Fibroblast of pulmonary artery (primary cell): ENCODE measurements at places on chromosomes 3 and 15.

DNA sequence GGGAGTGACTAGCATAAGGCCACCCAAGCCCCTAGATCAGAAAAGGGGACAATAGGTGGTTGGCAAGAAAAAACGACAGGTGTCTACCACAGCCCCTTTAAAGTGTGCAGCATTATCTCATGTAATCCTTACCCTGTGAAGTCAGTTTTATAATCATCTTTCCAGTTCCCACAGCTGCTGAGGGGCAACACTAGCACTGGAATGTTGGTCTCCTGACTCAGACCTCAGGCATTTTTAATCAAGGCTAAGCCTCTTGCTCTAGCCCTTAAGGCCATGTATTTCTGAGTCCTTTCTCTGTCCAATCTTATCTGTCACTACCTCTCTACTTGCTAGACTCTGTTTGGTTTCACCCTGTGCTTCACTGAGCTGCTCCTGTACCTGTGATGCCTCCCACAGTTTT is 171.7 kb downstream of the TLE3 start:
- peak; percentile 20 for DNase-seq

GRCh38 chr3:95277613-95278012 is 1214.8 kb downstream of the NSUN3 start:
- DNase-seq, result peak; percentile 11

- peak; percentile 69 for DNase-seq
These were observed 74.2 kb upstream of the POU1F1 start for GRCh38 chr3:87350367-87351199.

DNA sequence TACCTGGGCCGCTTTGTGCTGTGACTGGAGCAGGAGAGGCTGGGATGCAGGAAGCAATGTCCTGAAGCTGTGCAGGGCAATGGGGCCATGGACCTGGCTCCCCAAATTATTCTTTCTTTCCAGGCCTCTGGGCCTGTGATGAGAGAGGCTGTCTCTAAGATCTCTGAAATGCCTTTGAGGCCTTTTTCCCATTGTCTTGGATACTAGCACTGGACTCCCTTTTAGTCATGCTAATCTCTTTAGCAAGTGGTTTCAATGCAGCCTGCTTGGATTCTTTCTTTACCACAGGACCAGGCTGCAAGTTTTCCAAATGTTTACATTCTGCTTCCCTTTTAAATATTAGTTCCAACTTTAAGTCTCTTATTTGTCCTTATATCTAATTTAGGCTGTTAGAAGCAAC is 64.8 kb upstream of the SGO1 start:
- no peak for DNase-seq

DNA sequence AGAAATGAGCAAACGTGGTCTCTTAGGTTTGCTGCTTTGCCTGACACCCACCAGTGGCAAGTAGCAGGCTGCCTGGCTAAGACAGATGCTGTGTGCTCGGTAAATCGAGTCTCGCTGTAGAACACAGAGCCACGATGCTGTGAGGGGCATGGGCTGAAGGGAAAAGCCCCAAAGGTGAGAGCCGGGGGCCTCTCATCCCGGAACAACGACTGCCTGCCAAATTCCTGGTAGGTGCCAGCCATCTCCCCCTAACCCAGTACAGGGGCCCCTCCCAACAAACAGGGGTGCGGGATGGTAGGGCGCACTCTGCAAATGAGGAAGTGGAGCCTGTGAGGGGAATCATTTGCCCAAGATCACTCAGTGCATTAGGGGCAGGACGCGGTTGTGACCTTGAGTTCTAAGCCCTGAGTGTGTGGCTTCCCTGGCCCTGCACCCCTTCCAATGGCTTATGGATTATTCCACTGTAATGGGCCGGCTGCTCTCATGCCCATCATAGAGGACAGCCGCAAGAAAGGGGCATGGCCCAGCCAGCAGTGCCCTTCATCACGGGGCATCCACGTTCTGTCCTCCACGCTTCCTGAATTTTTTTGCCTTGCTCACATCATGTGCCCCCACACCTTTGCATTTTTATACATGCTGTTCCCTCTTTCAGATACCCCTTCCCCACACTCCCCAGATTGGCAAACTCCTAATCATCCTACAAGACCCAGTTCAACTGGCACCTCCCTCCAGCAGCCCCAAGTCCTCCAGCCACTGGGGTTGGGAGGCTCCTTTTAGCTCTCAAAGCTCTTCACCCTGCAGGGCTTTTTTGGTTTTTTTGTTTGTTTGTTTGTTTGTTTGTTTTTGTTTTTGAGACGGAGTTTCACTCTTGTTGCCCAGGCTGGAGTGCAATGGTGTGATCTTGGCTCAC is 125.4 kb downstream of the NUP210 start:
- no peak for DNase-seq

DNA sequence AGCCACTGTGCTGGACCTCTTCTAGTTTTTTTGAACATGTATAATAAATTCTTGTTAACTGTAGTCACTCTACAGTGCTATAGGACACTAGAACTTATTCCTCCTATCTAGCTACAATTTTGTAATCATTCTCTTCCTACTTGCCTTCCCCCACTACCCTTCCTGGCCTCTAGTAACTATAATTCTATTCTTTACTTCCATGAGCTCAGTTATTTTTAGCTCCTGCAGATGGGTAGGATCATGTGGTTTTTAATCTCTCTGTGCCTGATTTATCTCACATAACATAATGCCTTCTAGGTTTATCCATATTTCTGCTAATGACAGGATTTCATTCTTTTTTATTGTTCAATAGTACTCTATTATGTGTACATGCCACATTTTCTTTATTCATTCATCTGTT is 113.2 kb upstream of the FGF7 start:
- DNase-seq, result peak; percentile 6

GRCh38 chr3:101193957-101194356 is 126.4 kb downstream of the IMPG2 start:
- peak; percentile 54 for DNase-seq

GRCh38 chr3:40310705-40311104 is 1.2 kb downstream of the EIF1B start:
- DNase-seq, result peak; percentile 52

DNA sequence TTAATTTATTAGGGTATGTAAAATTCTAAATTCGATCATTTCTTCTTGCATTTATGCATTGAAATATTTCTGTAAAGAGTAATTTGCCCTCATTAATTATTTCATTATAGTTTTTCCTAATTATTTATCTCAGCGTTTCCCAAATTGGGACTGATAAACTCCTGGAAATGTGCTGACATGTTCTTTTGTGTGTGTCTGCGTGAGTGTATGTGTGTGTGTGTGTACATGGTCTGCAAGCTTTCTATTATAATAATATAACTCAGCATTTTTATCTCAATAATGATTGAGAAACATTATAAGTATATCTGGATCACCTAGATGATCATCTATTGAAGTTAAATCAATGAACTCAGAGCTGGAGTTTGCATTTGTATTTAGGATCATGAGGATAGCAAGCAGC is 38.7 kb downstream of the TMEM45A start:
- no peak for DNase-seq

- no peak for DNase-seq
These were observed 2.8 kb downstream of the VIPR1 start for GRCh38 chr3:42505128-42505848.
